SW 1271 (cell line): ENCODE measurements at places on chromosomes 12 and 14.

GRCh38 chr14:76264384-76264783 lies 111.6 kb upstream of the ESRRB start:
- DNase-seq = no peak

- no peak for DNase-seq
Observed at GRCh38 chr14:94768521-94769390, 1.2 kb downstream of the GSC start.

DNA sequence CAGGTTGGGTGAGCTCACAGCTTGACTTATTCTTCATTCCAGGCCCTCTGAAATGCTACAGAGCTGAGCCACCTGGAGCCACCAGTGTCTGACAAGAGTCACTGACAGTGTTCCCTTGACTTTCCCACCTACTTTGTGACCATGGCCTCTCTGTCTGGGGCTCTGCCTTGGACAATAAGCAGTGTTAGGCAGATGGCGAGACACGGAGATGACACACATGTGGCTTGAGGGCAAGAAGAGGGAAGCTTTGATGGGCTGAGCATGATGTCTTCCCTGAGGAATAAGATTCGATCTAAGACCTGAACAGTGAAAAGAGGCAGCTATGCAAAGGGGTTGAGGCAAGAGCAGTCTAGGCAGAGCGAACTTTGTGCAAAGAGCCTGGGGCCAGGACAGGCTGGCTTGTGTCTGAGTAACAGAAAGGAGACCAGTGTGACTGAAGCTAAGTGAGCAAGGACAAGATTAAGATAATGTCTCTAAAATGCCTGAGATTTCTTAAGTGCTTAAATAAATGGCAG lies 105.5 kb downstream of the NUAK1 start:
- no peak for DNase-seq

DNA sequence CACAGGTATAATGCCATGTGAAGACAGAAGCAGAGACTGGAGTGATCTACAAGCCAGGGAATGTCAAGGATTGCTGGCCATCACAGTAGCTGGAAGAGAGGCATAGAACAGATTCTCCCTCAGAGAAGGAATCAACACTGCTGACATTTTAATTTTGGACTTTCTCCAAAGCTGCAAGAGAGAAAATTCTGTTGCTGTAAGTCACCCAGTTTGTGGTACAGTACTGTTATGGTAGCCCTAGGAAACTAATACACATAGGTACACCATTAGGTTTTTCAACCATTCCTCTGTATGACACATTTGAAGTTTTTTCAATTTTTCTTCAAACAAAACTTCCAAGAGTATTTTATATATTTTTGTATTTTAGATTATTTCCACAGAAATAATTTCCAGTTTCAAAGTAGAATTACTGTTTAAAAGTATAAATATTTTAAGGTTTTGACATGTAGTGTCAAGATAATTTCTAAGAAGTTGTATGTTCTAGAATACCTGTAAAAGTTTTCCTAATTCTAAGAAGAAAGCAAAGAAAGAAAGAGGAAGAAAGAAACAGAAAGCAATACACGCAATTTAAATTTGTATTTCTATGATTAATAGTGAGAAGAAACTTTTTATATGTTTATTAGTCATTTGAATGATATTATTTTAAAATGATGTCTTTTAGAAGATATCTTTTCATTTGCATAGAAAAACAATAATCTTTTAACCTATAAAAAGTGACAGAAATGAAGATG lies 64.9 kb upstream of the CATSPERB start:
- DNase-seq = no peak

GRCh38 chr12:25054783-25055144 lies 105.9 kb upstream of the BCAT1 start:
- DNase-seq = no peak

DNA sequence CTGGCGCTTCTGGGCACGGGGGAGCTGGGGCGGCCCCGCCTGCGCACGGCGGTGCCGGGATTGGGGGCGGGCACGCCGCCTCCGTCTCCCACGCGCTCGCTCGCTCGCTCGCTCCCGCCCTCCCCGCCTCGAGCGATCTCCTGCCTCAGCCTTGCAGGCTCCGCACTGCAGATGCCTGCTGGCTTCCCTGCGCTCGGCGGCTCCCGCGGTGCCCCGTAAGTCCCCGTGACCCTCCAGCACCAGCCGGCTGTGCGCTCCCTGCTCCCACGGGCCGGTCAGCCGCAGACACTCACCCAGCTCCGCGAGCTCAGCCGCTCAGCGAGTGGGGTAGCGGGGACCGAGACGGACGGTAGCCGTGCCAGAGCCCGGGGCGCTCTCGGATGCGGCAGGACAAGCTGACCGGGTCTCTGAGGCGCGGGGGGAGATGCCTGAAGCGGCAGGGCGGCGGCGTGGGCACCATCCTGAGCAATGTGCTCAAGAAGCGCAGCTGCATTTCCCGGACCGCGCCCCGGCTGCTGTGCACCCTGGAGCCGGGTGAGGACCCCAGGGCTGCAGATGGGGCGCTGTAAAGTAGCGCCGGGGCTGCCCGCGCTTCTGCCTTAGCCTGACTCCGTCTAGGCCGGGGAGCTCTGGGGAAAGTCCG lies at the start of gene TBC1D30:
TSS of gene TBC1D30 (plus strand) at position 148 of the 643 bp plus-strand sequence. CDS start at position 381, 233 bp downstream.
- DNase-seq = no peak

GRCh38 chr12:1436981-1437380 lies 157.4 kb downstream of the FBXL14 start:
- no peak for DNase-seq

GRCh38 chr12:110937104-110937641 lies 16.8 kb upstream of the MYL2 start:
- peak; percentile 54 for DNase-seq

- no peak for DNase-seq
Observed at GRCh38 chr14:64730061-64730440, 25.8 kb downstream of the PLEKHG3 start.

GRCh38 chr14:69137843-69138535 lies 14.9 kb downstream of the DCAF5 start:
- DNase-seq = no peak

- DNase-seq = no peak
Observed at GRCh38 chr14:69928111-69928523, 48.9 kb downstream of the SMOC1 start.

DNA sequence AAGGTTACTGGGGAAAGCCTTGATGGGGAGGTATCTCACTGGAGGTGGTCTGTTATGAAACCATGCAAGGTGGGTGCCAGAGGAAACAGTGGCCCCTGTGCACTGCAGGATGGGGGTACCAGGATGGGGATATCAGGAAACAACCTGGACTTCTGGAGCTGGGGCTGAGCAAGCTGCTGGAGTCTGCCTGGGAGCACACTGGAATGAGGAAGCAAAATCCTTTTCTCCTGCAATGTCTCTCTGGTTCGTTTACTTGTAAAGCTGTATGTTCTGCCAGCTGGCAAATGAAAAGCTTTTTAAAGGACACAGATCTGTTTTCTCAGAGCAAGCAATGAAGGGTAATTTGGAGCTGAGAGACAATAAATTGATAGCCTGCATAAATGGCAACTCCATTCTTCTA lies 23.2 kb upstream of the SERPINA1 start:
- no peak for DNase-seq

DNA sequence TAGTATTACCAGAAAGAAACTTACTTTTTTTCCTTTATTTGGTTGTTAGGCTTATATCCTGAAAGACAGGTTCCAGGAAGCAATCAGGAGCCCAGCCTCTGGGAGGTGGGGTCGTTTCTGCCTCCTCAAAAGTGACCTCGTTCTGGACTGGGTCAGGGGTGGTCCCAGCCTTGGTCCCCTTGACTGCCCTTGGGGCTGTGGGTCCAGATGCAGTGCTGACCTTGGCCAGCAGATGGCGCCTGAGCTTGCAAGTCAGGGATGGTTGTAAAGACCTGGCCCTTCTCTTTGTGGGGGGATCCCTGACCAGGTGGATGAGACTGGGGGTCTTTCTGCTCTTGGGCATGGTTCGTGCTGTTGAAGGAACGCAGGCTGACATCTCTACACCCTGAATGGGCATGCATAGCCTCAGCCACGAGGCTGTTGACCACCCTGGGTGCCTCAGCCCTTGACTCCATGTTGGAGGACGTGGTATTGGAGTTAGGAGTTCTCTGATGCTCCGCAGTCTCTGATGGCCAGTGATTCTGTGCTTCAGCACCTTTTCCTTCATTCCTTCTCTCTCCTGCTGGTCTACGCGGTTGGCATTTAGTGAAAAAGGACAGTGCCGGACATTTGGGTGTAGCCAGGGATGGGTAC lies 62.4 kb downstream of the ADCK1 start:
- no peak for DNase-seq

- DNase-seq = no peak
Observed at GRCh38 chr14:77035267-77035666, 6.8 kb upstream of the IRF2BPL start.

DNA sequence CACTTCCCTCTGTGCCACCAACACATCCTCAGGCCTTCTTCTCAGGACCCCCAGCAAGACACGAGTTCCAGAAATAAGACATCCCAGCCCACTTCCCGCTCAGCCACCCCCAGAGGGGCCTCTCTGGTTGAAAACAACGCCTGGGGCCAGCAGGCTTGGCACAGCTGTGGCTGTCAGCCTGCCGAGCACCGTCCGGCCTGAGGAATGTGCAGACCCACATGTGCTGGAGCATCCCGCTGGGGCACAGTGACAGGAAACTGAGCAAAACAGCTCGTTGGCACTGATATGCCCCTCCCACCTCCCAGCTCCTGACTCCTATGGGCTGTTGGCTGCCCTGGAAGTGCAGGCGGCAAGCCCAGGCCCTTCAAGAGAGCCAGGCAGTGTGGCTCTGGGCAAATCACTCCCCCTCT lies 1.4 kb downstream of the SYNE3 start:
- no peak for DNase-seq

- no peak for DNase-seq
Observed at GRCh38 chr12:65860600-65860999, 36.3 kb downstream of the HMGA2 start.

GRCh38 chr12:51687614-51688013 lies 96.6 kb downstream of the SCN8A start:
- DNase-seq = no peak

GRCh38 chr12:127054531-127054930 lies 1212.4 kb upstream of the TMEM132C start:
- no peak for DNase-seq

DNA sequence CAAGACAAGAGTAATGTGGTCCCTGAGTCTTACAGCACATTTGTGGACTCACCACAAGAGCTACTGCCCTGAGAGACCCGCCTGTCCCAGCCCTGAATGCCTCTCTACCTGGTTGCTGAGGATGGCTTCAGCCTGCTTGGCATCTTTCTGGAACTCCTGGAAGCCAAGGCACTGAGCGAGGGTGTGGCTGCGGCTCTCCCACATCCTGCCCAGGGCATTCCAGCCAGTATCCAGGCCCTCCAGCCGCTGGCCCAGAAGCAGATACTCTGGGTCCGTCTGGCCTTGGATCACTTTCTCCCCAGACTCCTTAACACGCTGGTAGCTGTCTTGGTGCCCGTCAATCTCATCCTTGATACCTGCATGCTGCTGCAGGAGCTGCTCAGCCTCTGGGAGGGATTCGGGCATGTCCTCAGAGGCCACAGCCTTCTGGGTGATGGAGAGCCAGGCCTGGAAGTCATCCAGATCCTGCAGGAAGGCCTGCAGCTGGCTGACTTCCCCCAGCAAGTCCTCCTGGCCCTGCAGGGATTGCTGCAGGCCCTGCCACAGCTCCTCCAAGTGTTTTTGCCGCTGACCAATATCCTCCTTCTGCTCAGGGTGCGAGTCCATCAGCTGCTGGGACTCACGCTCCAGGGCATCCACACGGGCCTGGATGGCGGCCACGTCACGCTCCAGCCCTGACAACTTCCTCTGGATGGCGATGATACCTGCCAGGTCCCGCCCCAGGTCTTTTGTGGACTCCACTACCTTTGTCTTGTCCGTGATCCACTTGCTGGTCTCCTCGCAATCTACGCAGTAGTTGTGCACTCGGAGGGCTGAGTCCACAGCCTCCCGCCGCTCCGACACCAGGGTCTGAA lies 82.3 kb downstream of the PLEKHG3 start:
- no peak for DNase-seq

DNA sequence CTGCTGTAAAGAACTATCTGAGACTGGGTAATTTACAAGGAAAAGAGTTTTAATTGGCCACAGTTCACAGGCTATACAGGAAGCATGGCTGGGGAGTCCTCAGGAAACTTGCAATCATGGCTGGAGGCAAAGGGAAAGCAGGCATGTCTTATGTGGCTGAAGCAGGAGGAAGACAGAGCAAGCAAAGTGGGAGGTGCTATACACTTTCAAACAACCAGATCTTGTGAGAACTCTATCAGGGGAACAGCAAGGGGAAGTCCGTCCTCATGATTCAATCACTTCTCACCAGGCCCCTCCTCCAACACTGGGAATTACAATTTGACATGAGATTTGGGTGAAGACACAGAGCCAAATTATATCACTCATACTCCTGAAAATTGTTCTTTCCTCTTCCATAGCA lies 109.5 kb upstream of the PKP2 start:
- no peak for DNase-seq
